ENCODE measurements at places on chromosomes 3 and 15.
A peak's percentile ranks its signal among the peaks of the same experiment; 100 is the strongest.

GRCh38 chr3:73324203-73325155, 263.0 kb downstream of the EBLN2 start:
- DNase-seq = no peak

DNA sequence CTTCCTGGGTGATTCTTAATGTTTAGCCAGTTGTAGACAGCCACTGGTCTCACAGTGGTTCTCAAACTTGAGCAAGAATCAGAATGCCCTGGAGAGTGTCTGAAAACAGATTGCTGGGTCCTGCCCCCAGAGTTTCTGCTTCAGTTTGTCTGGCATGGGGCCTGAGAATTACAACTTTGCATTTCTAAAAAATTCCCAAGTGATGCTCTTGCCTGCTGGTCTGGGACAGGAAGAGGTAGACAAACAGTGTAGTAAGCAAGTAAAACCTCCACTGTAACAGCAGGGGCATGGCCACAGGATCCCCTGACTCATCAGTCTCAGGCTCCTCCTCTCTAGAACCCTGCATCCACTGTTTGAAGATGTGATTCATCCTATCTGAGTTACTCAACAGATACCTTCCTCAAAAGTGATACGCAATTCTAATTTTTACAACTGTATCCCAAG, 36.5 kb downstream of the DZIP1L start:
- no peak for DNase-seq

DNA sequence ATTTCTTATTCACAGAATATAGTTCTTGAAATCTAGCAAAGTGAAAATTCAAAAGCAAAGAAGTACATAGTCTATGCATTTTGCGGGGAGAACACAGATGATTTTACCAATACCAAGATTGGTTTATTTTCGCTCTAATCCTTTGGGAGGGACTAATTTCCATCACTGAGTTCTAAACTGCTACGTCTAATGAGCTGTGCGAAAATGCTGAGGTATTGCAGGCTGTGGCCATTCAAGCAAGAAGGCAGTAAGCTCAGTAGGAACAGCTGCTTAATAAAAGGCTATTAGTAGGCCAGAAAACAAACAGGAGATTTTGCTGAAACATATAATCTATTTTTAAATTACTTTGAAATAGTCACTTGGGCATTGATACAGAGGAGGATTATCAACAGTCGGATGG, 379.0 kb downstream of the CNTN4 start:
- DNase-seq = no peak

- peak; percentile 96 for DNase-seq
Measured at GRCh38 chr3:50365080-50365841, 5.9 kb upstream of the TMEM115 start.

DNA sequence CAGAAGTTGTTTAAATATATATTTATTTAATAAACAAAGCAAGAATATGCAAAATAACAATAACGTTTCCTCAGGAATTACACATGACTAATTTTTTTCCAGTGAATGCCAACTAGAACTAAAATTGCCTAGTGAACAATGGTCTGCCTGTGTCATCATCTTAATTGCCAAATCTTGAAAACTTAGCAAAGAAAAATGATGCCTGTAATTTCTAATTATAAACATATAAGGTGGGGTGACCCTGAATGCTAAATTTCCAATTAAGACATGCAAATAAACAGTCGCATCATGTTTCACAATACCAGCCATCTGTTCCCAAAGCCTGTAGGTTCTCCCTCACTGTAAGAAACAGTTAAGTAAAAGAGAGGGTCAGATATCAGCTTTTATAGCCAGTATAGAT, 67.6 kb upstream of the PLCL2 start:
- no peak for DNase-seq

DNA sequence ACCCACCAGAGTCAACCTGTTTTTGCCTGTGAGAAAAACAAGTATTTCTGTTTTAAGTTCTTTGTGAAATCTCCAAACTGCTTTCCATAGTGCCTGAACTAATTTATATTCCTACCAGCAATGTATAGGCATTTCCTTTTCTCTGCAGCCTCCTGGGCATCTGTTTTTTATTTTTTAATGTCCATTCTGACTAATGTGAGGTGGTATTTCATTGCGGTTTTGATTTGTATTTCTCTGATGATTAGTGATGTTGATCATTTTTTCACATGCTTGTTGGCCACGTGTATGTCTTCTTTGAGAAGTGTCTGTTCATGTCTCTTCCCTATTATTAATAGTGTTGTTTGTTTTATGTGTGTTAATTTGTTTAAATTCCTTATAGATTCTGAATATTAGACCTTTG, 820.5 kb downstream of the MCTP2 start:
- DNase-seq = no peak

- no peak for DNase-seq
Measured at GRCh38 chr3:4729061-4729973, 236.2 kb downstream of the ITPR1 start.
